ENCODE measurements at places on chromosomes 12 and 14.

- DNase-seq = no peak
Observed at GRCh38 chr12:3117144-3117581, 40.0 kb downstream of the TSPAN9 start.

DNA sequence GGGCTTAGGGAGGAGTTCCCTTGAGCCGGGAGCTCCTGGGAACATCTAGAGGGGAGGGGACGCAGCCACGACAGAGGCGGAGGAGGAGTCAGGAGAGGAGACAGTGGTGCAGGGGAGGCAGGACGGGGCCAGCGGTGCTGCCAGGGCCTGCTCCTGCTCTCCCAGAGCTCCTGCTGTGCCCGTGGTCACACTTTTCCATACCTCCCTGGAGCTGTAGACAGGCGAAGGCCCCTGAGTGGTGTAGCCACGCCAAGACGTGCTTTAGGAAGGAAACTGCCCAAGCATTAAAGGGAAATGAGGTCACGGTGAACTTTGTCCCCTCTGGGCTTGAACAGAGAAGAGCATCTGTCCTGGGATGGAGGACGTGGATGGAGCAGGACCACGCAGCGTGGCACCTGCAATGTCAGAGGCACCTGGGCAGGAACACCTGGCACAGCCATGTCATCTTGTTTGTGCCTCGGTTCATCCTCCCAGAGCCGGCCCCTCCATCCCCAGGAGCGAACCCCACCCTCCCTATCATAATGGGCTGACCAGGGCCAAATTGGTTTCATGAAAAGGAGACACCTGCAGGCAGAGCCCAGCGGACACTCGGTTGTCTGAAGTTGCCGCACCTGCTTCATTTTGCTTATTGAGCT is 239.5 kb upstream of the SFSWAP start:
- DNase-seq = no peak

GRCh38 chr12:22653075-22653474 is 28.1 kb downstream of the ETNK1 start:
- no peak for DNase-seq

- no peak for DNase-seq
Observed at GRCh38 chr14:68577802-68578541, 214.9 kb downstream of the ZFP36L1 start.

GRCh38 chr12:101243074-101243473 is 33.0 kb upstream of the SLC5A8 start:
- DNase-seq = no peak

DNA sequence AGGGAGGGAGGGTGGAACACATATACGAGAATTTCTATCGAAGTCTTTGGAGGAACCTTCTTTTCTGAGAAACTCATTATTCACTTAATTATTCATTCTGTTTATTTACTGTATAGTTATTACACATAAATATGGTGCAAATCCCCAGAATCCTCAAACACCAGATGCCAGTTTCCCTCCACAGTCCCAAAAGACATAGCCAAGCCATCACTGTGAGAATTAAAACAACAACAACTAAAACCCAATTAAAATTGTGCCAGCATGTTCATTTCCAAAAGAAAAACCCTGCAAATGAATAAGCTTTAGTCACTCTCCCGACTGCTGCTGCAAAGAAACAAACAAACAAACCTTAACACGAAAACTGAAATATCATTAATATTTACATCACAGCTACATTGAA is 173.5 kb downstream of the EFCAB11 start:
- DNase-seq = no peak

- no peak for DNase-seq
Observed at GRCh38 chr12:7853557-7853956, 19.2 kb downstream of the SLC2A14 start.

DNA sequence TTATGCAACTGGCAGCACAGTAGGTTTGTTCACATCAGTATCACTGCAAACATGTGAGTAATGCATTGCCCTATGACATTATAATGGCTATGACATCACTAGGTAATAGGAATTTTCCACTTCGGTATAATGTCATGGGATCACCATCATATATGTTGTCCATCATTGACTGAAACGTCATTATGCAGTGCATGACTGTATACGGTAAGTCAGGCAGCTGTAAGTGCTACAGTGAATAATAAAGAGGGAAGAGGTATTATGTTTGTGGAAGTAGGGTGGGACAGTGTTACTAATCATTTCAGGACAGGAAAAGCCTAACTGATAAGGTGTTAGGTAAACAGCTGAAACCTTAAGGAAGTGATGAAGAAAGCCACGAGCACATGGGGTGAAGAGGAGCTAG is 68.1 kb downstream of the ANO4 start:
- no peak for DNase-seq

GRCh38 chr12:119783787-119784186 is 93.3 kb downstream of the CIT start:
- no peak for DNase-seq

GRCh38 chr12:1769809-1770494 is 50.4 kb upstream of the LRTM2 start:
- no peak for DNase-seq

DNA sequence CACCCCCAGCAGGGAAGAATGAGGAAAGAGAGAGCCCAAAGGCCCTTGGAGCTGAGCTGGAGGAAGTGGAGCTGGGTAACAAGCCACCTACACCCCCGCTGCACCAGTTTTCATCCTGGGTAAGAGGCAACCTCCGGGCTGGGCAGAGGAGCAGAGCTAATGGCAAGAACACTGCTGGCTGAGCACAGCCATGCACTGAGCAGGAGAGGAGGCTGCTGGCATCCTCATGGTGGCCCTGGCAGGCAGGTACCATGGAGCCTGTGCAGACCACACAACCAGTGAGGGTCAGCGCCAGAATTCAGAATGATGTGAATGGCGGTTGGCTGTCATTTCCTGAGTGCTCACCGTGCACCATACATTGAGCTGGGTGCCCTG is 29.7 kb downstream of the PLEKHH1 start:
- DNase-seq = no peak

- no peak for DNase-seq
Observed at GRCh38 chr12:109987615-109988014, 8.6 kb downstream of the GIT2 start.

GRCh38 chr12:46657453-46658411 is 168.1 kb downstream of the SLC38A4 start:
- DNase-seq = no peak

DNA sequence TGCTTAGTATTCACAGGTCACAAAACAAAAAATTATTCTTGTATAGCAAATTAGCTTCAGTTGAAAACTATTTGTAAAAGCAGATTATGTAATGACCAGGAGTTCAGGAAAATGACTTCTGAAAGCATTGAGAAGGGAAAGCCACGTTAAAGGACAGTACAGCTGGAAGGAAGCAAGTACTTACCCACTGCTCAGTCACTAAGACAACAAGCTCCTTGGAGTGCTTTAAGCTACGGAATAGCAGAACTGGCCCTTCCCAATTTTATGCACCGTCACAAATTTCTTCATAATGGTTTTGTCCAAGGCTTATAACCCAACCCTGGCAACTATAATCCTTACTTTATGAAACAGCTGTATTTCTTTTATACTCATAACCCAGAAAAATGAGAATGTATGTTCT is 13.0 kb upstream of the SNAPC1 start:
- no peak for DNase-seq

- DNase-seq = no peak
Observed at GRCh38 chr12:24900196-24900595, 48.7 kb downstream of the BCAT1 start.

GRCh38 chr12:131729254-131729955 is 18.5 kb downstream of the SFSWAP start:
- DNase-seq = no peak

- no peak for DNase-seq
Observed at GRCh38 chr14:55624913-55625312, 44.9 kb downstream of the KTN1 start.

GRCh38 chr14:65422088-65422834 is 9.7 kb downstream of the FUT8 start:
- DNase-seq = no peak

DNA sequence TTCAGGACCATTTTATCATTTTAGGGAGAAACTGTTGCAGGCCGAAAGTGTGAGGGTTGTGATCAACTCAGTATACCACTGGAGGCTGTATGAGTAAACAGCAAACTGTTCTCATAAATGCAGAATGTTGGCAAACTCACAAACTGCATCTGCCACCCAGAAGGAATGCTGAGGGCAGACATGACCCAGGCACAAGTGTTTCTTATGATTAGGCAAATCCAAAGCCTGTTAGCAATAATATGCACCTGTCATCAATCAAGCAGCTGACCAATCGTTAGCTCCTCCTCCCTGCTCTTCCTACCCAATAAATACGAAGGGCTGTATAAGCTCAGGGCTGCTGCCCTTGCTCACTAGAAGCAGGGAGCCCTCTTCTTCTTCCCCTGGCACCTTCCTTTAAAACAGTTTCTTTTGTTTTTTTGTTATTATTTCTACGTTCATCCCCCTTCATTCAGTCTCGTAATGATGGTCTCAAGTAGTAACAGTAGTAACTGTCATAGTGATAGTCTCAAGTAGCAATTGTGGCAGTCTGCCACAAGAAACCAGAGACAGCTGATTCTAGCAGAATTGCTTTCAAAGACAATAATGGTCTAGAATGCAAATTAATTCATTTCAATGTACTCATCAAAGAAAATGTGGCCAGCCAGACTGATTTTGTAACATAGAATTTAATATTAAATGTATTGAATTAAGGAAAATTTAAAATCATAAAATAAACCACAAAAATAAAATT is 15.2 kb upstream of the CCDC175 start:
- DNase-seq = no peak

DNA sequence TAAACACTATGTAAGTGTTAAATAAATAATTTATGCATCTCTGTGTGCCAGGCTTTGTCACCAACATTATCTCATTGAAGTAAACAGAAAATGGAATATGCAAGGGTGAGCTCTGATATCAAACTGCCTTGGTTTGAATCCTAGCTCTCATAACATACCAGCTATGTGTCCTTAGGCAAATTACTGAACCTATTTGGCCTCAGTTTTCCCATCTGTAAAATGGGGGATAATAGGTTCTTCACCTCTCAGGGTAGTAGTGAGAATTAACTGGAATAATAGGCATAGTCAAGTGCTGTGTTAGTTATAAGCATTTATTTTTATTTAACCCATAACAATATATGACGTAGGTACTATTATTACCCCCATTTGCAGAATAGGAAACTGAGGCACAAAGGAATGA is 190.8 kb upstream of the SRRM4 start:
- no peak for DNase-seq

DNA sequence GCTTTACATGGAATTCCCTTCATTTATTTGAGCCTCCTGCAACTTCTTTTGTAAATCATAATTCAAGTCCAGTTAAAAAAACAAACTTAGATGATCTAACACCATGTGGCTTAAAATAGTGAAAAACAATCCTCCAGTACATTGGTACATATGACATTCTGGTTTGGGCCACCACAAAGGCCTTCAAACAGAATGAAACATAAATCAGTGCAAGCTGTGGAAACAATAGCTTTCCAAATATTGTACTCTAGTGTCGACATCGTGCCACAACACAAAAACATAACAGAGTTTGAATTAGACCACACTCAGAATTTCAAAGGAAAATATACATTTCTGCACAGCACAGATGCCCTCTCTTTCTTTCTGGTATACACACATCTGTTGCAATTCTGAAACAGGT is 751.3 kb downstream of the SLC6A15 start:
- no peak for DNase-seq

DNA sequence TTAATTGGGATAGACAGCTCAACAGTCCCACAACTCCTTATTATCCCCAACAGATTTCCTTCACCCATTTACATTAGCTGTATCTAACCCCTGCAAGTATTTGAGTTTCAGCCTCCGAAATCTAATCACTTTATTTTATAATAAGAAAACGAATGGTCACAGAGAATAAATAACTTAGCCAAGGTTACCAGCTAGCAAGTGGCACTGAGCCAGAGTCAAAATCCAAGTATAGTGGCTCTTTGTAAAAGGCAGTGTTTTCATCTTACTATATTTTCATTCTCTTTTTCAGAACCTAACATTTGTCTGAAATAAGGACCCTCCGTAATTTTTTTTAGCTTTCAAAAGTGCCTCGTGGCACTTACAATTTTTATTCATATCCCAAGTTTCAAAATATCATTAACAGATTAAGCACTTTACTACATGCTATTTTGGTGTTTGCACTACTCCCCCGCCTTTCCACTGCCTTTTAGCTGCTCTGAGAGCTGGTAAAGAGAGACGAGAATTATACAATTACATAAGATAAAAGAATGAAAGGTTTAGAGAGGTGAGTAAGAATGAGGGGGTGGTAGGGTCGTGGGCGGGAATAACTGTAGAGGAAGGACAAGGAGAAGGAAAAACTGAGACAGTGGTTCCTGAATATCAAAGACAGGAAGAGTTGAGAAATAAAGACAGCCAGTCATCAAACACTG is 3.7 kb upstream of the USP15 start:
- no peak for DNase-seq

GRCh38 chr12:10736463-10736862 is 13.3 kb upstream of the YBX3 start:
- no peak for DNase-seq

DNA sequence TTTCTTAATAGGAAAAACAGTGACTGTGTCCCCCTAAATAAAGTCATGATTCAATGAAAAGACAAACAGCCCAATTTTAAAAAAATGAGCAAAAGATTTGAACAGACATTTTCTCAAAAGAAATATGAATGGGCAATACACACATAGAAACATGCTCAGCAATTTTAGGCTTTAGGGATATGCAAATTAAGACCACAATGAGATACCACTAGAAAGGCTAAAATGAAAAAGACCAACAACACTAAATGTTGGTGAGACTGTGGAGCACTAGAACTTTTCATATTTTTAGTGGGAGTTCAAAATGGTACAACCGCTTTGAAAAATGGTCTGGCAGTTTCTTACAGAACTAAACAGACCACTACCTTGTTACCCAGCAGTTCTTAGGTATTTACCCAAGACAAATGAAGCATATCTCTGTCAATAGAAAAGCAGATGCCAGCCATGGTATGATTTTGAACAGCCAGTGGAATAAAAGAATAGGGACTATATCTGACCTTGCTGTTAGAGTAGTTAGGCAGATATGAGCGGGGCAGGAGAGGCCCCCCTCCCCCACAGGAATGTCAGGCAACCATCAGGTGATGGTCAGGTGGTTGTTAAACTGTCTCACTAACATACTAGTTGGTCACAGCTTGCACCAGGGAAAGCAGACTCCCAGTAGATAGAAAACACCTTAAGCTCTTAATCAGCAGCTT is 108.8 kb downstream of the PRKCH start:
- DNase-seq = no peak

- DNase-seq = no peak
Observed at GRCh38 chr12:30754383-30754749, 385 bp downstream of the CAPRIN2 start.

DNA sequence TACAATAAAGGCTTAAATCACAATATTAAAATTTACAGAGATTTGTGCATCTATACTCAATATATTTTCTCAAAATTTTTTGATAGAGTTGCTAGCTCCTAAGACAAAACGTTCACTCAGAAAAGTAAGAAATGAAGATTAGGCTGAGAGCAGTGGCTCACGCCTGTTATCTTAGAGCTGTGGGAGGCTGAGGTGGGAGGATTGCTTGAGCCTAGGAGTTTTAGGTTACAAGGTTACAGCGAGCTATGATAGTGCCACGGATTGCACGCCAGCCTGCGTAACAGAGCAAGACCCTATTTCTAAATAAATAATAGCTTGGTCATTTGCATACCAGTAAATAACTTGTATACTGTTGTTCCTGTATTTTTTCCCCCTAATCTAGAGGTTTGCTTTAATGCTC is 35.0 kb upstream of the CFL2 start:
- DNase-seq = no peak

GRCh38 chr14:54256156-54256555 is 140.7 kb upstream of the CDKN3 start:
- no peak for DNase-seq

Data from stimulated activated CD8-positive, alpha-beta memory T cell treated with anti-CD3 and anti-CD28 coated beads, Interleukin-4, amount 100 ng/mL, for 1 hour (primary cell).